Diencephalon (tissue), 1 donor: ENCODE measurements at places on chromosomes 16 and 17. TPM values are rescaled to one million over a fixed set of nuclear protein-coding genes. Genes with fewer than 3 reads are reported as not detected.

The PRR11 gene
- 2.5 TPM for total RNA-seq

The ABCA10 gene
- 6.7 TPM for total RNA-seq

The PHKB gene
- total RNA-seq: 189 TPM

The RNF222 gene
- total RNA-seq: not detected

The VPS35L gene
- total RNA-seq: 63.4 TPM
